Hematopoietic multipotent progenitor cell treated with erythropoietin and hydrocortisone succinate and interleukin-3 and kit ligand, for 6 days (in vitro differentiated cells): ENCODE measurements at places on chromosomes 13 and 19.

DNA sequence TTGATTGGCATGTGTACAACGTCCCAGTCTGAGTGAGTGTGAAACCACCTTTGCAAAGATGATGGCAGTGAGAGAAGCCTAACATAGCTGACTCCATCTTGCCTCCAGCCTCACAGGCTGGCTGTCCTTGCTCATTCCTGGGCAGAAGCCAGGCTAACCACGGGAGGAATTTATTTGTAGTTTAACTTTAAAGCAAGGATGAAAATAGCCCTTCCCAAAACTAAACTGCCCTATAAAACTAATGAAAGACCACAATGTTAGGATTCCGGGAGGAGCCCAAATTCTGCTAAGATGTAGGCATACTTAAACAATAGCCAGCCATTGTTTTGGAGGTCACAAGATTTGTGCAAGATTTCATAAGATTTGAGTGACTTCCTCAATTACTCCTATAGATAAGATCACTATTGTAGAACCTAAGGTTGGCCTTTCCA lies 96.6 kb upstream of the LSM14A start:
- peak; percentile 8 for DNase-seq

DNA sequence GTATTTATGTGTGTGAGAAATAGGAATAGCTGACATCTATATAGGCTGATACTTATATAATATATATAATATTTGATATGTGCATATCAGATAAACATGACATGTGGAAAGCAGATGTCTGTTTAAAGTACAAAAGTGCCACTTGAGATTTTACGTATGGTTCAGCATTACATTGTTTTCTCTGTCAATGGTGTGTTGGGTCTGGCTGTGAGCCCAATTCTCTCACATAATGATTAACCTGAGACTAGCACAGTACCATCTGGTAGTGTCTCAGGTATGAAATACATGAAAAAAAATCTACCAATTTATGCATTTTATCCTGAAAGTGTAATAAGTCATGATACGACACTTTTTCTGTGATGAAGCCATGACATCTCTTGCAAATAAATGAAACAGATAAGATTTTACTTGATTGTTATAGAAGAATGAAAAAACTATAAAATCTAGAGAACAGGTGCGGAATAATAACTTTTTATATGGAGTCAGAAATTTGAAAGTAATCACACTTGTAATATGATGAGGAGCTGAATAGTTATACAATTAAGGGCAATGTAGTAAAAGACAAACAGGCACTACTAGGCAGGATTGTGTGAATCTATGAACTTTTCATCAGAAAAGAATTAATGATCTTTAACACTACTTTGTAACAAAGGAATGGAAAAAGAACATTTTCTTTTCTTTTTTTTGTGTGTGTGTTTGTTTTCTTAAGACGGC lies 1405.0 kb downstream of the OLFM4 start:
- no peak for DNase-seq

DNA sequence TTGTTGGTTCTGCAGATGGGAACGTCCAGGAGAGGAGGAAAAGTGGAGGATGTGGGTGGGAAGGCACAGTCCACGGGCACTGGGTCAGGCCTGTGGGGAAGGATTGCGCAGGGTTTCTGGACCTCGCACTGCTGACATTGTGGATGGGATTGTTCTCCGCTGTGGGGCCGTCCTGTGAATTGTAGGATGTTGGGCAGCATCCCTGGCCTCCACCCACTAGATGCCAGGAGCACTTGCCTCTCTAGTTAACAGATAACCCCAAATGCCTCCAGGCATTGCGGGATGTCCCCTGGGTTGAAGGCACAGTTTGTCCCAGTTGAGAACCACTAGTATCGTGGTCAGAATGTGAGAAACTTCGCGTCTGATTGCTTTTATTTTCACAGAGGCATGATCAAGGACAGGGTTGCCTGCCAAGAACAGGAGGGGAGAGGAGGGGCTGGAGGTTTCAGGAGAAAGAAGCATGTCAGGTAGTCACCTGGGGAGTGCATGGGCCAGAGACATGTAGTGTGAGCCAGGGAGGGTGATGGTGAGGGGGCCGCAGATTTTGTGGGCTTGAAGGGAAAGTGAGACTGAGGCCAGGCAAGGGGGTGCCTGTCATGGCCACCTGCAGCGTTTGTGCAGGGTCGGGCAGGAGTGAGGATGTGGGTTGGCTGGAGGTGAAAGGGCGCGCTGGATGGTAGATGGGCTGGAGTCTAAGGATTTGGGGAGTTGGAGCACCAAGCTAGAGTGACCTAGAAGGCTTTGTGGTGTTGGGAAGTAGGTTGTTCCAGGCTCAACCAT lies 3.2 kb downstream of the ZNF628 start:
- DNase-seq = no peak

DNA sequence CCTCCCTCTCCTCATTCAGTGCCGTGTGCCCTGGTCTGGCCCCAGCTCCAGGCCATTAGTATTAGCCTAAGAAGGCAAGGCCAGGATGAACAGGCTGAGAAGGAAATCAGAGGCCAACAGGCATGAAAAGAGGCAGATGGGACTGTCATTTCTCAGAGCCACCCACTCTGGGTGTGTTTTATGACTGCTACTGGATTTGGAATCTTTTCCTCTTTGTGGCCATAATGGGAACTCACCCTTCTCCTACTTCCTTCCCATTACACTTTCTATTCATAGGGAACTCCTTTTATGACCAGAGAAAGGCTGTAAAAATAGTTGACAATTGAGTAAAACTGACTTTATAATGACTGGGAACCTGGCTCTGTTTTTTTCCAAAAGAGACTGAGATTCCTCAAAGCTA lies 17.7 kb downstream of the CEACAM8 start:
- DNase-seq = no peak
